Skin of body (tissue), 3 donors: ENCODE measurements at places on chromosomes 6 and 20.

- DNase-seq = no peak
Measured at GRCh38 chr20:33889312-33889711, 78.2 kb downstream of the CHMP4B start.

DNA sequence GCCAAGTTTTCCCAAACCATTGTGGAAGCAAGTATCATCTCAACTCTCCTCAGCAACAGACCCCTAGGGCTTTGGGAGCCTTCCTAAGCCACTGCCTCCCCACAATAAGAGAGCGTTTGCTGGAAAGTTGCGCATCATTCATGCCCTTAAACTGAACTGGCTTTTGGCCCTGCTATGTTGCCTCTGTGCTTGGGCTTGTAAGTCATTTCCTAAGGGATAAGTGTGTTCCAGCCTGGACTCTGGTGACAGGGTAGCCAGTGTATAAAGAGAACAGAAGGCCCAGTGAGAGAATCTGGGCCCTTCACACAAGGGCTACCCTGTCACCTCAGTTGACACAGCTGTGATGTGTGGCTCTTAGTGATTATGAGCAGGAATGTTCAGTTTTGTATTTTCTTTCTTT, 77.8 kb downstream of the COL9A1 start:
- no peak for DNase-seq

- DNase-seq = no peak
Measured at GRCh38 chr20:45087814-45088213, 13.1 kb downstream of the KCNS1 start.

- DNase-seq = no peak
Measured at GRCh38 chr20:31815408-31816188, 3.6 kb upstream of the MYLK2 start.

DNA sequence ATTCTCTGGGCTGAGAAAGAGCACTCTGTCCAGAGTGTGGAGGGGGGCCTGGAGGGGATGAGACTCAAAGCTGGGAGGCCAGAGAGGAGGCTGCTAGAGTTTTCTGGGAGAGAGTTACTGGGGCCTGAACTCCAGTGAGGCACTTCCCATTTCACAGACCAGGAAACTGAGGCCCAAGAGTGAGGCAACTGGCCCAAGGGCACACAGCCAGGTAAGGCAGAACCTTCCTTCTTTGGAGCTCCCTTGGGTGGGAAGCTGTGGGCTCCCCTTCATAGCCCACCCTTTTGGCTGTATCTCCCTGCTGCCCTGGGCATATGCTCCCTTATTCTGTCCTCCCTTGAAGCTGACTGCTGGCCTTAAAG, 34.4 kb downstream of the ANGPT4 start:
- DNase-seq = no peak

- no peak for DNase-seq
Measured at GRCh38 chr20:3276680-3277015, 37.7 kb upstream of the SLC4A11 start.

GRCh38 chr6:99192561-99192960, 156.9 kb downstream of the FAXC start:
- no peak for DNase-seq

- no peak for DNase-seq
Measured at GRCh38 chr20:35568645-35569044, 26.8 kb downstream of the ERGIC3 start.

- DNase-seq = no peak
Measured at GRCh38 chr6:140414966-140415620, 1040.6 kb upstream of the CITED2 start.
